T-helper 1 cell treated with Interleukin-12 subunit alpha and Interleukin-12 subunit beta and Interleukin-4 antibody, amounts not matched to agents 30 ng/mL and 1 ng/mL, for 36 hours (primary cell): ENCODE measurements at places on chromosomes 2 and 18. TPM values are rescaled to one million over a fixed set of nuclear protein-coding genes. Genes with fewer than 3 reads are reported as not detected.

The GPR155 gene
- 18.0 and 19.2 TPM in 2 replicates for total RNA-seq

The GCG gene
- not detected in 2 replicates for total RNA-seq

The FBXO48 gene
- total RNA-seq: 2.4 and 2.5 TPM in 2 replicates

The DBI gene
- 121 and 126 TPM in 2 replicates for total RNA-seq

The CDH7 gene
- total RNA-seq: not detected in 2 replicates

The AFF3 gene
- total RNA-seq: 0.93 and 1.2 TPM in 2 replicates

The MOGAT1 gene
- not detected in 2 replicates for total RNA-seq

The NOP58 gene
- total RNA-seq: 119 and 121 TPM in 2 replicates

The SERPINB11 gene
- total RNA-seq: not detected in 2 replicates

The CNGA3 gene
- total RNA-seq: not detected in 2 replicates

The ADRA2B gene
- 0.05 and 0.07 TPM in 2 replicates for total RNA-seq

The DYNAP gene
- total RNA-seq: not detected in 2 replicates

The FAM228A gene
- not detected in 2 replicates for total RNA-seq

The ALPG gene
- not detected in 2 replicates for total RNA-seq

The RBM43 gene
- total RNA-seq: 4.6 and 5.1 TPM in 2 replicates

The RBM44 gene
- 0.63 and 1.1 TPM in 2 replicates for total RNA-seq
